Stimulated activated CD4-positive, alpha-beta T cell treated with anti-CD3 and anti-CD28 coated beads, Interleukin-1b, Interleukin-23, amount 100 ng/mL, for 24 hours (primary cell): ENCODE measurements at places on chromosomes 1 and 21.

- DNase-seq, result no peak
Measured at GRCh38 chr1:7159116-7159781, 374.0 kb downstream of the CAMTA1 start.

GRCh38 chr1:160076295-160076694 is 5.0 kb upstream of the KCNJ9 start:
- no peak for DNase-seq

GRCh38 chr1:53733447-53733931 is 5.5 kb downstream of the GLIS1 start:
- no peak for DNase-seq

- DNase-seq, result no peak
Measured at GRCh38 chr21:29194847-29195246, 64.4 kb downstream of the MAP3K7CL start.

DNA sequence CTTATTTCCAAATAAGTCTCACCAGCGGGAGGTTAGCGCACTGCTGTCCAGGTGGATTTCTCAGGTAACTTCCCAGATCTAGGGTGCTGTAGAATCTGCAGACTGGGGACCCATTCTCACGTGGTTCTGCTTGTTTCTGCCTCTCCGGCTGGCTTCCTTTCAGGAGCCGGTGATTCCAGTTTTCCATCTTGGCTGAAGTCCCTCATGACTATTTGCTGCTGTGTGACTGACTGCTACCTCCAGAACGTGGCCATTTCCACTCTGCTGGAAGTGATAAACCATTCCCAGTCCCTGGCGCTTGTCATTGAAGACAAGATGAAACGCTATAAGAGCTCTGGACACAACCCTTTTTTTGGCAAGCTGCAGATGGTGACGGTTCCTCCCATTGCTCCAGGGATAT is 76.0 kb downstream of the DOP1B start:
- no peak for DNase-seq

- DNase-seq, result no peak
Measured at GRCh38 chr1:202658251-202658759, 51.9 kb downstream of the SYT2 start.
